ENCODE measurements at places on chromosomes 11 and 22.

DNA sequence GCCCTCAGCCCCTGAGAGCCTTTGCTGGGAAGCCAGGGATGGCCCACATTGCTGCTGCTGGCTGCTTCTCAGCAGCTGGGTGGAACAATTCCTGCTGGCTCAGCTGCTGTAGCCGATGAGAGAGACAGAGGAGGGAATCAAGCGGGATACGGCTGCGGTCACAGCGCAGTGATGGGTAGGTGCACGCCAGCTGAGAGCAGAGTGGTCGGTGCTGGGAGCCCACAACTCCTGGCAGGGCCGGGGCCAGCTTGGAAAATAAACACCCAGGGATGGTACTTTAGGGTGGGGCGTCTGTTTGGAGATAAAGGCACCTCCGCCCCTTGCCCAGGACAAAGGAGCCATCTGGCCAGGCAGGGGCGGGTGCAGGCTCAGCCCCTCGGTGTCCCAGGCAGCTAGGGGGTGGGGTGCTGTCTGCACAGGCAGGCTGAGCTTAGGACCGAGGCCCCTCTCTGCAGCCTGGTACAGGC, 480.5 kb downstream of the MIAT start:
- no peak for DNase-seq

DNA sequence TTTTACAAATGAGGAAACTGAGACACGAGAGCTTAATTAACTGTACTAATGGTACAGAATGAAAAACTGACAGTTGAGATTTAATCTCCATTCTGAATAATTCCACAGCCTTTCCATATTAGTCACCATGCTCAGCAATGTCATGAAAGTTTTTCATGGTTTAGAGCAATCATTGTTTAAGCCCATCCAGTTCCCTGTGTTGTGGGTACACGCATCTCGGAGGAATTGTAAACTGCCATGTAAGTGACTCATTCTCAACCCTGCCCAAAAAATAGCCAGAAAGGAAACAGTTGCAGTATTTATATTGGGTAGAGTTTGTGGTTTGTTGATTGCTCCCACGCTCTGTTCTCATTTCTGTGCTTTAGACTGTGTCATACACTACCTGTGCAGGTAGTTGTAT, 1790.8 kb downstream of the LRRC4C start:
- DNase-seq, result no peak

DNA sequence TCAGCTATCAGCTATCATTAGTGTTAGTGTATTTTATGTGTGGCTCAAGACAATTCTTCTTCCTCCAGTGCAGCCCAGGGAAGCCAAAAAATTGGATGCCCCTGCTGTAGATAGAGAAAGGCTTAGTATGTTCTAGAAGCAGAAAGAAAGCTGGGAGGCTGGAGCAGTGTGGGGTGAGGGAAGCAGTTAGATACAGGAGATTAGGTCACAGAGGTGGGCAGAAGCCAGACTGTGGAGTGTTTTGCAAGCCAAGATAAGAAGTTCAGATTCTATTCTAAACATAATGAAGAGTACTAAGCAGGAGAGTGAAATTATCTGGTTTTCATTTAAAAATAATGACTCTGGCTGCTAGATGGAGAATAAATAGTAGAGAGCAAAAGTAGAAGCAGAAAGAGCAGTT, 381.7 kb downstream of the DCDC1 start:
- no peak for DNase-seq

GRCh38 chr22:24977370-24978221, 25.1 kb downstream of the KIAA1671 start:
- no peak for DNase-seq

DNA sequence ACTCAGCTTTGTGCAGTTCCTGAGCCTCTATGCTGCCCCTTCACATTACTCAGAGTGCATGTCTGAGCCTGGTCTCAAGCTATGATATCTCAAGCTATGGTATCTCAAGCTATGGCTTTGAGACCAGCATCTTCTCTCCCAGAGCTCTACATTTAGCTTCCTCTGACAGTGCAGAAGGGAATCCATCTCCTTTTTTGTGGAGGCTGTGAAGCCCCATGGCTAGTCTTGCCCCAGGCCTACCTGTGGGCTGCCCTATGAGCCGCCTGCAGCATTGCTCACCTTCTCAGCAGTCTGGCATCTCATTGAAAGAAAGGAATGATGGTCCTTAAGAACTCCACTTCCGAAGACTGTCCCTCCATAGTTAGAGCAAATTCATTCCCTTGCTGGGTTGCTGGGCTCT, 12.6 kb downstream of the PGAP2 start:
- DNase-seq, result no peak

DNA sequence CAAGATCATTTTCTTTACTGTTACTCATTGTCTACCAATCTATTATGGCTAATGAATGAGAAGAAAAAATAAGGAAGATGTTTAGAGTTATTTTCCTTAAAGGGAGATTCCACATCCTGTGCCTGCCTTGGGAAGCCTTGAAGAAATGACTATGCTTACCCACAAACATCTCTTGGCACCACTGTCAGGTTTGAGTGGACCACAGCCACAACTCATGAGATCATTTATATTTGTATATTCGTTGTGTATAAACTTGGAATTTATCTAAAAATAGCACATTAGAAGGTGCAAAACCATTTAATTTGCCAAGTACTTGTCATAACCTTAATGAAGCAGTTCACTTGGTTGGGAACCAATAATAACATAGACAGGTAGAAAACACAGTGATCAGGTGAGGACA, 740.8 kb downstream of the DLG2 start:
- DNase-seq, result no peak

DNA sequence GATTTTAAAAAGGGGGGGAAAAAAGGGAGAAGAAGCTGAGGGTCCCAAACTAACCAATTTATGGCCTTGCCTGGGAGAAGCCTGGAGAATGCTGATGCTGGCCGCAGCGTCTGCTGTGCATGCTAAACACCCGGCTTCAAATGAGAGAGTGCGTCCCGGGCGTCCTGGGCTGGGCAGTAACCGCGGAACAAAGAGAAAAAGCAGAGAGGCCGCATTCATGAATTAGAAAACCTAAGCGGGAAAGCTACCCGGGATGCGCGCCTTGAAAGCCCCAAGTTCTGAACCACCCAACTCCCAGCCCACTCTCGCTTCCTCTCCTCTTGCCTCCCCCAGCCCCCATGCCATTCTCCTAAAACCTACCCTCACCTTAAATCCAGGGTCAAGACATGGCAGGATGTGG, 6.5 kb downstream of the MN1 start:
- DNase-seq, result no peak

All from stimulated activated CD4-positive, alpha-beta T cell treated with anti-CD3 and anti-CD28 coated beads, Interleukin-1b, Interleukin-23, amount 100 ng/mL, for 1 hour (primary cell).